Stimulated activated naive CD4-positive, alpha-beta T cell treated with Interleukin-2 at 50 U/mL for 16 hours (primary cell): ENCODE measurements at places on chromosomes 11 and 22.

DNA sequence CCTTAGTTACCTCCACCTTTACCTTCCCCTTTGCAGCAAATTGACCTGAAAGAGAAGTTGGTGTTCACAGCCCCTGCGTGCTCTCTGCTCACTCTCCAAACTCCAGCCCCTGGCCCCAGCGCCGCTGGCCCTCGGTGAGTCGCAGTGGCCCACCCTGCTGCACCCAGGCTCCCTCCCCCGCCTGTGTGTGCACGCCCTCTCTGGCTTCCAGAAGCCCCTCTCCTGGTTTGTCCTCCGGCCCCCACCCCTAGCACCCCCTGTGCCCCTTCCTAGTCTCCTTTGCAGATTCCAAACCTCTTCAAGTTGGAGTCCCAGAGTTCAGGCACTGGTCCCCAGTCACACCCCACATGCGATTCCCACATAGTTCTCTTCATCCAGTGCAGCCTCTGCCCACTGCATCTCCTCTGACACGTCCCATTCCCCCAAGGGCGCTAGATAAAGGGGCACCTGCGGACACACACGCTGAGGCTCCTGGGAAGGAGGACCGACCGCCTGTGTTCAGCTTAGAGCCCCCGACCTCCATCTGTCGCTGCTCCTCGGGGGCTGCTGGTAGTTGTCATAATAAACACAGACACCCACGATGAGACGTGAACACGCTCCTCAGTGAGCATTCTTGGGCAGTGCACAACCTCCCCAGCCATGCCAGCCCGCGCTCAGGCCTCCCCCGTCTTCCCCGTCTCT lies 1.5 kb upstream of the PHRF1 start:
- no peak for DNase-seq

DNA sequence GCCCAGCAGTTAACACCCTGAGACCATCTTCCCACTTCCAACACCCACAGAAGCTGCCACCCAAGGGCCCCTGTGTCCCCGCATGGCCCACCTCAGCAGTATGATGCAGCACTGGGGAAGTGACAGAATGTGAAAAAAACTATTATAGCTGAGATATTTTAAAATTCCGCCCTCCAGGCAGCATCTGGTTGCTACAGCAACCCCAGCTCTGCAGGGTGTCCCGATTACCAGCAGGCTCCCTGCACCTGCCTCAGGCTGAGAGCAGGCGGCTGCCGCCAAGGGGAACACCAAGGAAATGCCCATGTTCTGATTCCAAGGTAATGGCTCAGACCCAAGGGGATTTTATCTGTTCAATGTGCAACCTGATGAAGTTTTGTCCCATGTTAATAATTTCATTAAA lies 10.5 kb upstream of the TMEM121B start:
- no peak for DNase-seq

DNA sequence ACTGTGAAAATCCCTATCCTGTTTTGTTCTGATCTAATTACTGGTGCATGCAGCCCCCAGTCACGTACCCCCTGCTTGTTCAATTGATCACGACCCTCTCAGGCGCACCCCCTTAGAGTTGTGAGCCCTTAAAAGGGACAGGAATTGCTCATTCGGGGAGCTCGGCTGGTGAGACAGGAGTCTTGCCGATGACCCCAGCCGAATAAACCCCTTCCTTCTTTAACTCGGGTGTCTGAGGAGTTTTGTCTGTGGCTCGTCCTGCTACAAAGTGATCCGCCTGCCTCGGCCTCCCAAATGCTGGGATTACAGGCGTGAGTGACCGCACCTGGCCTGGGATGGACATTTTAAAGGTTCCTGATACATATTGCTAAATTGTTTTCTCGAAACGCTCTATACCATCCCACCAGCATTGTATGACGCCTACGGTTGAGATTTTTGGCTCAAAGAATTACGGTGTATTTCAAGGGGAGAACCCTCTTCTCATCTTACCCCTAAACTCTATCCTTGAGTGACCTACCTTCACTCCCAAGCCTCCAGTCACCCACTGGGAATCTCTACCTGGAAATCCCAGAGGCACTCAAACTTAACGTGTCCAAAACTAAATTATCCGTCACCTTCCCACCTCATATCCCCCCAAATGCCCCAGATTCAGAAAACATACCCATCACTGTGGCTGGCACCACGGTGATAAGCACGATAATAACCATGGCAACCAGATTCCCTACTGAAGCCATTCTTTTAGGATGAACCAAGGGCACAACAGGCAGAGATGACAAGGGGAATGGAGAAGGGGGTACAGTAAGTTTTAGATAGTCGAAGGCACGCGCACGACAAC lies 789 bp upstream of the POLA2 start:
- DNase-seq, result no peak

DNA sequence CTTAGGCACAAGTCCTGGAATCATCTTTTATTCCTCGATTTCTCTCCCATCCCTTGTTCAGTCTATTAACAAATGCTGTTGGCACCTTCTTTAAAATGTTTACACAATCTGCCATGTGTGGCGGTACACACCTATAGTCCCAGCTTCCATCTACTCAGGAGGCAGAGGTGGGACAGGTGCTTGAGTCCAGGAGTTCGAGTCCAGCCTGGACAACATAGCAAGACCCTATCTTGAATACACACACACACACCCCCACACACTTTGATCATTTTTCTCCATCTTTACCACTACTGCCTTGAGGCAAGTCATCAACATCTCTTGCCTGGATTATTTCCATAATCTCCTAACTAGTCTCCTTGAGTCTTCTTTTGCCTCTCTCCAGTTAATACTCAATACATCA lies 13.7 kb upstream of the ZBTB44 start:
- DNase-seq, result no peak

- DNase-seq, result peak; percentile 28
These were observed 63.6 kb downstream of the NFAM1 start for GRCh38 chr22:42368379-42369249.

GRCh38 chr11:10044618-10045017 lies 249.4 kb downstream of the SBF2 start:
- DNase-seq, result no peak

DNA sequence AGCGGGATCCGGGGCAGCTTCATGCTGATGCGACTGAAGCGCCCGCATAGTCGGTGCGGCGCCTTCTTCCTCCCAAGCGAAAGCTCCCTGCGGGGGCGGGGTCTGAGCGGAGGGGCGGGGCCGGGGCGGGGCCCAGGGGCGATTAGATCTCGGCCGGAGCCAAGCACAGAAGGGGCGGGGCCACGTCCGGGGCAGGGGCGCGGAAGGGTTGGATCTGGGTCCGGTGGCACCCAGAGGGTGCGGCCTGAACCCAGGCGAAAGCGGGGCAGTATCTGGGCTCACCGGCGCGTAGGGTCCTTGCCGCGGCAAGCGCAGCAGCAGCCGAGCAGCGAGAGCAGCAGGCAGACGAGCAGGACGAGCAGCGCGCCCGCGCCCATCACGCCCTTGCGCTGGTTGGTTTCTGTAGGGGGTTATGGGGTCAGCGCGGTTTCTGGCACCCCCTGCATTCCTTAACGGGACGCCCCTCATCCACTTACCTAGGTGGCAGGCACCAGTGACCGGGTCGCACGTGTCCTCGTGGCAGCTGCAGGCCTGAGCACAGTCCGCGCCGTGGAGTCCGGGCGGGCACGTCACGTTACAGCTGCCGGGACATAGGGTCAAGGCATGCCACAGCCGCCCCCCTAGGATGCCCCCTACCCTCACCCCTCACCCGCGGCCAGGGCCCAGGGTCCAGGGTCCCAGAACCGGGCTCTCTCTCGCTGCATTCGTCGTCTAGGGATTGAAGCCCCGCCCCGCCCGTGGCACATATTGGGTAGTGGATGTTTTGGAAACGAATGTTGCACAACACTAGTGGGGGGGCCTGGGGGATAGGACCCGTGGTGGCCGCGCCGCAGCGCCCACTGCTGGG lies 8.1 kb downstream of the SCARF2 start:
- peak; percentile 80 for DNase-seq

GRCh38 chr11:26946257-26946716 lies 47.6 kb upstream of the FIBIN start:
- DNase-seq, result no peak

DNA sequence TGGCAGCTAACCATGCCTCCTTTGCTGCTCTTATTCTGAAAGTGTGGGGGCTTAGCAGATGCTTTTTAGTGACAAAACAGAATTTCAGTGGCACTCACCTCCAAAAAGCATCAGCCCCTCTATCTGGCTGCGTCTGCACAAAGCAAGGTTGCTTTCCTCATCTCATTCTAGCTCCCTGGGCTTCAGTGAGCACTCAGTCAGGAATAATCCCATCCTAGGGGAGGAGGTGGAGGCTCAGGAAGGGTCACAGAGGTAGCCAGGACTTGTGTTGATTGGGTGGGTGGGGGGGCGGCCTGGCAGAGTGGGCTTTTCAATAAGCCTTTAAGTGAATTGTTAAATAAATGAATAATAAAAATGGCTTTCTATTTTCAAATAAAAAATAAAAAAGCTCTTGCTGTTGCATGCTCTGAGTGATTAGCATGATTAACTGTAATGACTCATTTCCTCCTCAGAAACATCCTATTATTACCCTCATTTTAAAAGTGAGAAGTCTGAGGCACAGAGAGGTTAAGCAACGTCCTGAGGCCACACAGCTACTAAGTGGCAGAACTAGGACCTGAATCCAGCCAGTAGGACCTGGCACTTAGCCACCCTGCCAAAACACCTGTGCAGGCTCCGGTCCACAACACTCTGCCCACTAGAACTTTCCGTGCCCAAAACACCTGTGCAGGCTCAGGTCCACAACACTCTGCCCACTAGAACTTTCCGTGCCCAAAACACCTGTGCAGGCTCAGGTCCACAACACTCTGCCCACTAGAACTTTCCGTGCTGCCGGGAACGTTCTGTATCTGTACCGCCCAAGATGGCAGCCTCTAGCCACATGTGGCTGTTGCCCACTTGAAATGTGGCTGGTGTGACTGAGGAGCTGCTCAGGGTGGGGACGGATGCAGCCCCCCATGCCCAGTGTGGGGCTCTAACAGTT lies 5.5 kb downstream of the B3GAT1 start:
- no peak for DNase-seq
